ENCODE measurements at places on chromosomes 13 and 19. TPM values are rescaled to one million over a fixed set of nuclear protein-coding genes. Genes with fewer than 3 reads are reported as not detected.

The IZUMO2 gene
- total RNA-seq, result not detected

GRCh38 chr19:42601811-42602443, 7.2 kb upstream of the CEACAM8 start:
- DNase-seq, result peak; percentile 33
- H3K36me3 ChIP-seq, result no peaks in the 10 kb centered on the region
- H3K27ac ChIP-seq, result no peak overlapping the region
- H3K4me3 ChIP-seq, result no peak overlapping the region

DNA sequence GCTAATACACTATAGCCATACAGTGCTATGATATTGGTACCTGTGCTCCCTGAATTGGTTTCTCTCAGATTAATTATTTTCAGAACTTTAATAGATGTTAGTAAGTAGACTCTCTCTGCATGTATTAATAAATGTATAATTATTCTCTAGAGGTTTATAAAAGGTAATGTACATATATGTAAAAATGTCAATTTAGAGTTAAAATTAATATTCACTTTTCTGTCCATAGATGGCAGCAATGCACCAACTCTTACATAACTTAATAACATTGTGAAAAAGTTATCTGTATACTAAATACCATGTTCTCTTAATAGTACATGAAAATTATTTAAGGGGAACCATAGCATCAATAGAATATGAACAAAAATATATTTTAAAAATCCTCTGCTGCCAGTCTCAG, 515.0 kb upstream of the KLHL1 start:
- DNase-seq, result no peak
- no peaks in the 10 kb centered on the region for H3K36me3 ChIP-seq
- H3K27me3 ChIP-seq, result no peaks in the 10 kb centered on the region
- no peak overlapping the region for H3K4me3 ChIP-seq

DNA sequence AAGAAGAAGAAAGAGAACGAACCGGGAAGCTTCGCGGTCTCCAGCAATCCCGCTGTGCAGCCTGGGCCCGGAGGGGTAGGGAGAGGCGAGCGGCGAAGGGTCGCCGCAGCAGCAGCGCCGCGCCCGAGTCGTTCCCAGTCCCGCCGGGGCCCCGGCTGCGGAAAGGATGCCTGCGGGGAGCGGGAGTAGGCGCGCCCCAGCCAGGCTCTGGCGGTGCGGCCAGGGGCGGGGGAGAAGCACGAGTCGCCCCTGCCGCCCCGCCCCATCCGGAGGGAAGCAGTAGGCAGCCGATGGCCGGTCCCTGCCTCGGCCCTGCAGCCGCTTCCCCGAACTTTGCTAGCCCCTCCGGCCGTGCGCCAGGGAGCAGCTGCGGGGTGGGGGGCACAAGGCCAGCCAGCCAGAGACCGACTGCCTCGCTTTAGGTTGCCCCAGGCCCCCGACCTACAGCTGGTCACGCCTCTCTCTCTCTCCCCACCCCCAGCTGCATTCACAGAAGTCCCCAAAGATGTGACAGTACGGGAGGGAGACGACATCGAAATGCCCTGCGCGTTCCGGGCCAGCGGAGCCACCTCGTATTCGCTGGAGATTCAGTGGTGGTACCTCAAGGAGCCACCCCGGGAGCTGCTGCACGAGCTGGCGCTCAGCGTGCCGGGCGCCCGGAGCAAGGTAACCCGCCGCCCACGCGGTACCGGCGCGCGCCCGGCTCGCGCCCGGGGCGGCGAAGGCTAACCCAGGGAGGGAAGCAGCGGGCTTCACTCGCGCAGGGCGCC, 1.1 kb downstream of the VSTM2B start:
- H3K4me1 ChIP-seq, result no peaks in the 10 kb centered on the region
- no peaks in the 10 kb centered on the region for H3K36me3 ChIP-seq
- H3K27me3 ChIP-seq, result no peaks in the 10 kb centered on the region

- DNase-seq, result no peak
- H3K36me3 ChIP-seq, result peaks cover 19% of the 10 kb centered on the region
- peak overlapping the region; percentile 31 for H3K27ac ChIP-seq
- peaks cover 60% of the 10 kb centered on the region for H3K4me1 ChIP-seq
- no peaks in the 10 kb centered on the region for H3K27me3 ChIP-seq
Measured at GRCh38 chr19:2166741-2167738, 3.3 kb downstream of the DOT1L start.

DNA sequence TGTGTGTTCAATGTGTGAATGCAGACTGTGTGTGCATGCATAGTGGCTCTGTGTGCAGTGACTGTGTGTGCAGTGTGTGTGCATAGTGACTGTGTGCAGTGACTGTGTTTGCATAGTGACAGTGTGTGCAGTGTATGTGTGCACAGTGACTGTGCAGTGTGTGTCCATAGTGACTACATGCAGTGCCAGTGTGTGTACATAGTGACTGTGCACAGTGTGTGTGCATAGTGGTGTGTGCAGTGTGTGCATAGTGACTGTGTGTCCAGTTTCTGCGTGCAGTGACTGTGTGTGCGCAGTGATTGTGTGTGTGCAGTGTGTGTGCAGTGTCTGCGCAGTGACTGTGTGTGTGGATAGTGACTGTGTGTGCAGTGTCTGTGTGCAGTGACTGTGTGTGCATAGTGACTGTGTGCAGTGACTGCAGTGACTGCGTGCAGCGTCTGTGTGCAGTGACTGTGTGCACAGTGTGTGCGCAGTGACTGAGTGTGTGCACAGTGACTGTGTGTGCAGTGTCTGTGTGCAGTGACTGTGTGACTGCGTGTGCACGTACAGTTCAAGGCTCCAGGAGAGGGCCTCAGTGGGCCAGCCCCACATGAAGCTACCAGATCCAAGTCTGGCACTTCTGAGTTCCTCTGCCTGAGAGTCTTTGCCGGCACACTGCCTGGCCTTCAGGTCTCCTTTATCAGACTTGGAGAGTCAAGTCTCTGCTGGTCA, 90.3 kb downstream of the IER2 start:
- H3K4me1 ChIP-seq, result peaks cover 3% of the 10 kb centered on the region
- no peaks in the 10 kb centered on the region for H3K36me3 ChIP-seq
- DNase-seq, result no peak
- H3K4me3 ChIP-seq, result no peak overlapping the region
- H3K27me3 ChIP-seq, result no peaks in the 10 kb centered on the region

DNA sequence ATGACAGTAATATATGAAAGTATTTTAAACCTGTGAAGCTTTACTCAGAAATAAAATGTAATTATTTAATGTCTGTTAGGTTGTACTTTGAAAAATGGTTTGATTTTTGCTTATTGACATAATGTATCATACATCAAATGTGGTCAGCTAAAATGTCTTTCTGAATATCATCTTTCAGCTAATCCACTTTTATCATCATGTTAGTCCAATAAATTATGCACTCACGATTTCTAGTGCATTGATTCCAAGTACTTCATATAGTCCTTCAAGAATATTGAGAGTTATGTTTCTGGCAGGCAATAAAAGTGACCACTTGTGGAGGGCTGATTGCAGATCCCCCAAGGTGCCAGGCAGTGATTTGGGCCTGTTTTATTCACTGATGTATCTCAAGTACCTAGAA, 1204.1 kb downstream of the OLFM4 start:
- H3K27ac ChIP-seq, result no peak overlapping the region
- no peak for DNase-seq
- no peaks in the 10 kb centered on the region for H3K36me3 ChIP-seq

GRCh38 chr13:94163535-94163934, 315.9 kb downstream of the DCT start:
- DNase-seq, result no peak
- H3K4me1 ChIP-seq, result no peaks in the 10 kb centered on the region
- no peaks in the 10 kb centered on the region for H3K27me3 ChIP-seq
- no peaks in the 10 kb centered on the region for H3K36me3 ChIP-seq
